ENCODE measurements at places on chromosomes 1 and 21. TPM values are rescaled to one million over a fixed set of nuclear protein-coding genes. Genes with fewer than 3 reads are reported as not detected.

The TACSTD2 gene
- total RNA-seq = 178 TPM

The TNFRSF14 gene
- total RNA-seq = 12.3 TPM

The C4BPA gene
- total RNA-seq = not detected

The SH3BGR gene
- total RNA-seq = 4.6 TPM

The KRTAP19-1 gene
- not detected for total RNA-seq

The TNNT2 gene
- total RNA-seq = 0.68 TPM

The OVAAL gene
- total RNA-seq = not detected

The FCER1G gene
- total RNA-seq = not detected

The A3GALT2 gene
- total RNA-seq = not detected

The OR2T5 gene
- not detected for total RNA-seq

The RCC2 gene
- 113 TPM for total RNA-seq
